ENCODE measurements at places on chromosomes 13 and 19.

GRCh38 chr19:351976-352625 lies 7.5 kb upstream of the MIER2 start:
- DNase-seq = no peak

GRCh38 chr19:2235381-2236063 lies 607 bp downstream of the PLEKHJ1 start:
- DNase-seq = no peak

- DNase-seq = no peak
Measured at GRCh38 chr13:75738841-75739240, 102.7 kb downstream of the LMO7 start.

DNA sequence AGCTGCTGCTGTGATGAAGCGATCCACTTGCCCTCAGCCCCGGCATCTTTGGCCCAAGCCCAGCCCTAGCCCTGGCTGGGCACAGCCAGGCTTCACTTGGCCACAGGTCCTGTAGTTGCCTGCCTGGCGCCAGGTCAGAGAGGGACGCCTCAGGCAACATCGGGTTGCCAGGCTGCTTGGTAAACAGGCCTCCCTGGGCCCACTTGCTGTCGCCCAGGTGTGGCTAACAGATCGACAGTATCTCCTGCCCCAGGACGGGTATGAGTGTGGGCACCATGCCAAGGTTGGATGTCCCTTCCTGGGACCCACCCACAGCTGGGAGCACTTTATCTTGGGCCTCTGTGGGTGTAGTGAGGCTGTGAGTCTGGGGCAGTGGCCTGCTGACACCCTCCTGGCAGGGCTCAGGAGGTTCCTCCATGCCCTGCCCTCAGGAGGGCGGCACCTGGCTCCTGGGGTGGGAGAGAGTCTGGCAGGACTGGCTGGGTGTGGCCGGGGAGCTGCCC lies 27.8 kb downstream of the CARM1 start:
- DNase-seq = no peak

DNA sequence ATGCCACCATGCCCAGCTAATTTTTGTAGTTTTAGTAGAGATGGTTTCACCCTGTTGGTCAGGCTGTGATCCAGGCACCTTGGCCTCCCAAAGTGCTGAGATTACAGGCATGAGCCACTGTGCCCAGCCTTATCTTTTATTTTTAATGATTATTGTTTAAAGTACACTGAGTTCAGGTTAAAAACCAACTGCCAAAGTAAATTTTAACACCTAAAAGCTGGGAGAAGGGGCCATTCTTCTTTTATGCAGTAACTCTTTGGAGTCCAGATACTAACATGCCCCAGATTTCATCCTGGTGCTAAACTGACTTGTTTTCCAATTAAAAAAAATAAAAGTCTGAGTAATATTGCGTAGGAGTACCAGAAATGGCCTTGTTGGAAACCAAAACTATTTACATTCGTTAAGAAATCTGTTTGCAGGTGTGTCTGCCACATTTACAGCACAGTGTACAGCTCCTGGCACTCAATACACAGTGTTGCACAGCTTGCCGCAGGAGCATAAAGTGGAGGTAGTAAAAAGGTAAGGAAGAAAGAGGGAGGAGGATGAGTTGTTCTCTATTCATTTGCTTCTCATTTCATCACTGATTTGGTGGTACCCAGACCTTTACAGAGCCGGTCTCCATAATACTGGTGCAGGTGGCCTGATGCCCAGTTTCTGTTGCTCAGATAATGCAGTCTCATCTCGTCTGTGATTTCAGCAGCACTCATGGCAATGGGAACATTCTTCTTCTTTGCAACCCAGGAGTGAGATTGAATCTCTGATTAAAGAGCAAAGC lies 108.9 kb downstream of the PCCA start:
- DNase-seq = no peak

- DNase-seq = no peak
Measured at GRCh38 chr13:95920485-95920884, 132.7 kb downstream of the UGGT2 start.

DNA sequence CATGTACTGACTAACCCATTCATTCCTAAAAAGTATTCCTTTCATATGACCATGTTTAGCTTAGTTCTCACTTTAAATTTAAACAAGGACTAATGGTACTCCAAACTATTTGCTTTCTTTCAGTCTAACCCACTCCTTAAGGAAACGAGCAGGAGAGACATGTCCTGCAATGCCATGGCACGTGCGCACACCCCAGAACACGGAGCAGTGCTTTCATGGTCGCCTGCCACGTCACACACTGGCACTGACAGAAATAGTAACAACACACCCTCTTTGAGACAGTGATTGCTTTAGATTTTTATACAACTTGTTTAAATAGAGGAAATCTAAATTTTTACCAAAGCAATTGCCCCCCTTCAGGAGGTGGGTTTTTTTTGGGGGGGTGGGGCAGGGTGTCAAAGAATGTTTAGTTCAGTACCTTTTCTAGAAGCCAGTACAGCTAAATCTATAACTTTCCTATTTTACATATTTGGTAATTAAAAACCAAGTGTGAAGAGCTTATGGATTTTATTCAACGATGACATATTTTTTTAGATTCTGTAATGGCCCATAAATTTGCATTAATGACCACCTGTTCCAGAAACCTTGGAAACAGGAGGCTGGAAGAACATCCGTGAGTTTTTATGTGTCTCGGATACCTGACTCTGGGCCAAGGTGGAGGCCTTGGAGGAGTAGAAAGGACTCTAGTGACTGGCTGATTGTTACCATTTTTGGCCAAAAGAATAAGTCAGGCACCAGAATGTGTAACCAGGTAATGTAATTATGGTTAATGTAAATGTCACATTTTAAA lies 247.1 kb downstream of the DCT start:
- DNase-seq = no peak

GRCh38 chr13:99389520-99390304 lies 82.5 kb upstream of the GPR183 start:
- no peak for DNase-seq

GRCh38 chr13:50387051-50387581 lies 371.9 kb downstream of the KCNRG start:
- no peak for DNase-seq

DNA sequence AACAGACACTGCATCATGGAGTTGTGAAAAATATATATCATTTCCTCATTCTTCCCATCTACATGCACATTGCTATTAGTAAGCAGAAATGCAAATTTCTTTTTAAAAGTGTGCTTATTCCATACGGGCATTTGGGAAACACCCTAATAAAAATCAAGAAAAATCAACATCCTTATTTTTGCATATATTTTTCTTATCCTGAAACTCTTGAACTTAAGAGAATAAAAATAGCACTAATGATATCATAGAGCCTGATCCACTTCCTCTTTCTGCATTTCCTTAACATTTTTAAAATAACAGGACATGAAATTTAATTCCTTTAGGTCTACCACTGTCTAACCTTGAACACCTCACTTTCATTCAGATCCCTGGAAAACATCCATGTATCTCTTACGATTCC lies 123.3 kb downstream of the VWA8 start:
- DNase-seq = no peak

DNA sequence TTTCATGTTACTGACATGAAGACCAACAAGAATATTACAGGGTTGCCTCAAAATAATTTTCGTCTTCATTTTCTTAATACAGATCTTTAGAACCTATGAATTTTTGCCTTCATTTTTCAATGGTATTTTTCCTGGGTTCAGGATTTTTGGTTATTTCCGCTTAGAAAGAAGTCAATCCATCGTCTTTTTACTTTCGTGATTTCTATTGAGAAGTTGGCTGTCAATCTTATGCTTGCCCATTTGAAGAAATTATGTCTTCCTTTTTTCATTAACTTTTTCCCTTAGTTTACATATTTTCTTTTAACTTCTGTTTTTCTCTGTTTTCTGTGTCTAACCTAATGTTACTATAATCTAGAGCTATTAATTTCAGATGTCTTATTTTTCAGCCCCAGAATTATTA lies 868.9 kb upstream of the SLC10A2 start:
- DNase-seq = no peak

DNA sequence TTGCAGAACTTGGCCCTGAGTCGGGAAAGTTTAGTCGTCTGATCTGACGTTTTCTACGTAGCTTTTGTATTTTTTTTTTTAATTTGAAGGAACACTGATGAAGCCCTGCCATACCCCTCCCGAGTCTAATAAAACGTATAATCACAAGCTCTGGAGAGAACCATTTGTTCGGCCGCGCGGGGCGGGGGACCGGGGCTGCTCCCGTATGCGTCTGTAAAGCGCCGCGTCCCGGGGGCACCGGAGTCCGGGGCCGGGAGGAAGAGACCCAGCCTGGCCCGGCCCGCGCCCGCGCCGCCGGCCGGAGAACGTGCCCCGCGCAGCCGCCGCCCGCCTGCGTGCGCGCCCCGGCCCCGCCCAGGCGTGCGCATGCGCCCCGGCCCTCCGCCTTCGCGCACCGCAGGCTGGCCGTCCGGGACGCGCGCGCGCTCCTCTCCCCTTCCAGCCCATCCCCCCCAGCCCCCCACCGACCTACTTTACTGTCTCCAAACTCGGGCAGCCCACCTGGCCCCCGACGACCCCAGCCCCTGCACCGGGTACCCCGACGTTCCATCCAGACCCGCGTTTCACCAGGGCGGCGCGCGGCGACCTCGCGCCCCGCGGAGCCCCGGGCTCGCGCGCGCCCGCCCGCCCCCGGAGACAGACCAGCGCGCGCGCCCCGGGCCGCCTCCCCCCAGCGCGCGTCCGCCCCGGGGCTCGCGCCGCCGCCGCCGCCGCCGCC lies 785 bp upstream of the USF2 start:
- DNase-seq = peak; percentile 78

- DNase-seq = peak; percentile 84
Measured at GRCh38 chr19:8158411-8159074, 9.2 kb upstream of the FBN3 start.

DNA sequence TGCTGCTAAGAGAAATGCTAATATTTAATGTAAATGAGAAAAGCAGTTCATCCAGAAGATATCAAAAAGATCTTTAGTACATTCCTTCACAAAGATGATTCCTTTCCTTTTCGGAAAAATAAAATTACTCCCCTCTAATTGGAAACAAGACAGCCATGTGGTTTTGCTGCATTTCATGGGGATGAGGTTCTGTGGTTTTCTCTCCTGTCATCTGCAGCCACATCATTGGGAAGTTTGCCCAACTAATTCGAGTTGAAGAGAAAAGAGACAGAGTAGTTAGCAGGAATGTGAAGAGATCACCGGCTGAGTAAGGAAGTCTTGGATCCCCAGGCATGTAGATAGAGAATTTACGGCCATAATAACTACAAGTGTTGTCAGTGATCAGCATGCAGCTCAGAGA lies 122.1 kb downstream of the CYSLTR2 start:
- DNase-seq = no peak

- peak; percentile 65 for DNase-seq
Measured at GRCh38 chr19:9586764-9587163, 2.5 kb upstream of the ZNF121 start.

DNA sequence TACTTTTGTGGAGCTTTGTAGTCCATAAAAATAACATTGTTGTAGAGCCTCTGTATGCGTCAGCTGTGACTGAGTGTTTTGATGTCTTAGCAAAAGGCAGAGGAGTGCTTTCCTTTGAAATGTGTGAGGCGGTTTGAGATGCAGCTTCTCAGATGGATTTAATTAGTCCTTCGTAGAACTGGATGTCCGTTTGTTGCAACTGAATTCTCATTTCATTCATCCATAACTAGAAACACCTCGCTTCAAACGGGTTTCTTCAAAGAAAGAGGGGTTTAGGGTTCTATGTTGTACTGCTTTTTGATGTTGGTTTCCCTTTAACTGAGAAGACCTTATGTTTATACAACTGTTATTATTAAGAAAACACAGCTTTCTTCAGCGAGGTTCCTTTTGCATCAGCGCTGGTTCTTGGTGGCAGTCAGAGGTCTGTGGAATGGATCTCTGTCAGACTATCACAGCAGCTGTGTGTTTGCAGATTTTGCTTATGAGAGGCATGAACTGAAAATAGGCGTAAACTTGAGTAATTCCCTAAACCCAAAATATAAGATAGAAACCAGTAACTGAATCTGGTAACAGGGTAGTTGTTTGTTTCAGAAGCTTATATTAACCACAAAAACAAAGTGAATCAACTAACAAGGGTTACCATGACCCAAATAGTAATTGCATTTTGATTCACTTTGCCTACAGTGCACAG lies 194.4 kb downstream of the GGACT start:
- DNase-seq = no peak

DNA sequence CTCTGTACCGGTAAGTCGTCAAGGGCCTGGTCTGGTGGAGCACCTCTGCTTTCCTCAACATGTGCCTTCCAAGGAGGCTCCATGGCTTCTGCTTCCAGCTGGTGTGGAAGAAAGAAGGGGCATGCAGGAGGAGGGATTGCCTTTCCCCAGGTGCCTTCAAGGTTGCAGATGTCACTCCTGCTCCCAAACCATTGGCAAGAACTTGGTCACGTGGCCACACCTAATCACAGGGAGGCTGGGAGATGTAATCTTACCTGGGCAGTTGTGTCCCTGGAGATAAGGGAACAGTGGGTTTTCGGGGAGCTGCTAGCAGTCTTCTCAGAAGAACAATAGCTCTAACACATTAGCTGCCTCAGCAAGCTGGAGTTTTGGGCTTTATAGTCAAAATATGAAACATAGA lies 9.7 kb upstream of the GPR18 start:
- no peak for DNase-seq

- no peak for DNase-seq
Measured at GRCh38 chr13:113791761-113792160, 32.7 kb downstream of the TMEM255B start.

DNA sequence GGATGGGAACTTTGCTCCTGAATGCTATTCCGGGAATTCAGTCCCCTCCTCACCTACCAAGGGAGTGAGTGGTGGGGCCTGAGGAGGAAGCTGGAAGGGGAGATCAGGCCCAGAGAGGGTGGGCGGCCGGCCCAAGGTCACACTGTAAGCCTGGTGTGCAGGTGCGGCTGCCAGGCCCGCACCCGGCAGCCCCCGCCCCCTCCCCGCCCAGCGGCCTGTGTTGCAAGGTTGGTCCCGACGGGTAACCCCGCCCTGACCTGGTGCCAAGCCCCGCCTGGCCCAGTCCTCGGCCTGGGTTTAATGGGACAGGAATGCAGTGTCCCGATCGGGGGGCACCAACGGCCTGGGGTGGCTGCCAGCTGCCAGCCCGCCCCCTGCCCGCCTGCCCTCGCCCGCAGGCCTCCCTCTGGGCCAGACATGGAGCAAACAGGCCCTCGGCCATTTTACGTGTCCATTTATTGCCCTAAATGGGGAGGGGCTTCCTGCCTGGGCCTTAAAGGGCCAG lies 5.5 kb downstream of the ZBTB7A start:
- DNase-seq = no peak

DNA sequence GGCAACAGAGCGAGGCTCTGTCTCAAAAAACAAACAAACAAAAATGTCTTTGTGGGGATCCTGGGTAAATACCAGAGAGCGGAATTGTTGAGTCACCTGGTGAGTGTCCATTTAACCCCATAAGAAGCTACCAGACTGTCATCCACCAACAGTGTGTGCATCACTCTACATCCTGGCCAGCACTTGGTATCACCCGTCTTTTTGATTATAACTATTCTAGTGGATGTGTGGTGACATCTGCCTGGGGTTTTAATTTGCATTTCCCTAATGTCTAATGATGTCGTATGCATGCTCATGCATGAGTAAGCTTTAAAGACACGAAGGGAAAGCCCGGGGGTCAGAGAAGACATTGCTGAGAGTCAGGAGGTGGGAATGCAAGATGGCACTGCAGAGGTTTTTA lies 126.7 kb upstream of the MRI1 start:
- DNase-seq = no peak
